ENCODE measurements at places on chromosomes 3 and 15.

DNA sequence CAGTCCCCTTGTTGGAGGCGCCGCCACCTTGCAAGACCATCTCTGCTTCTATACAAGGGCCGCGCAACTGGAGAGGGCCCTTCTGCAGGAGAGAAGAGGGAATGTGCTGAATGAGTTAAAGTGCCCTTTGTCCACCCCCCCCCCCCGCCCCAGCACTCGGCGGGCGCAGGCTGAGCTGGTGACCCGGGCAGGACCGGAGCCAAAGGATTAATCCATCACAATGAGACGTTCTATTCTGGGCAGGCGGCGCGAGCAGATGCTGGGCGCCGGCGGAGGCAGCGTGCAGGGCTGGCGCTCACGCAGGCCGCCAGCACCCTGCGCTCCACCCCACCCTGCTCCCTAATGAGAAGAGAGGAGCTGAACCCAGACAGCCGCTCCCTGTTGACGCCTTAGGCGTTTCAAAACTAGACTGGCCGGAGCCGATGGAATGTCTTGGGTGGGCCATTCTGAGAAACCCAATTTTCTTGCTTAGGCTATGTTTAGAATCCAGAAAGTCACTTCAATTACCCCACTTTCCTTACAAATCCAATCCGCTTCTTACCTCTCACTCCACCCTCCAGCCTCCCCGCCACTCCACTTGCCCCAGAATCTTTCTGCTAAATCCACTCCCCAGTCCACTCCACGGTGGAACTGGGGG is 32.9 kb downstream of the GJD2 start:
- peak; percentile 89 for DNase-seq

- DNase-seq = peak; percentile 75
Observed at GRCh38 chr15:47887241-47887800, 170.0 kb downstream of the SEMA6D start.

- DNase-seq = no peak
Observed at GRCh38 chr15:58352026-58352929, 79.5 kb upstream of the LIPC start.

DNA sequence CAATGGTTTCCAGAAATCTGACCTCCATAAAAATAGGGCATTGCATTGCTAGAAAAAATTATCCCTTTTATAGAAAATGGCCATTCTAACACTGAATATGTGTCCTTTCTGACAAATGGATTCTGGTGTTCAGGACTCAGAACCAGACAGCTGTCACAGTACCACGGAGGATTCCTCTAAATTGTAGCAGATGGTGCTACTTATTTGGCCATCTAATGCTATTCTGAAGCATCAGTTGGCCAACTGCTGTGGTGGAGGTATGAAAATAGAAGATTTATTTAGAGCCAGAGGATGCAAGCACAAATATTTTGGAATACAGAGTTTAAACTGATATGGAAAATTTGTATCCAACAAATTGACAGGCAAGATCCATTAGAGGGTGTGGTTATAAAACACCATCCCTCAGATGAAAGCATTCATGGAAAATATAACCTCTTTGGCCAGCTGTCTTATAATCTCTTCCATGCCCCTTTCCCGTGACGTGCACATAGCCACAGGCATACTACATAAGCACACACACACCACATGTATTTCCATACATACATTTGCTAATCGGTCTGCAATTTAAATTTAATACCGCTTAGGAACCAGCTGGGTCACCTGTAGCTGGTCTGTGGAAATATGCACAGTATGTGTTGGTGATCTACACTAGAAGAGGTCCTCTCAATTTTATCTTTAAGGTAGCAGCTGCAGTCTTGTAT is 302.7 kb upstream of the KCNMB2 start:
- peak; percentile 95 for DNase-seq

- DNase-seq = no peak
Observed at GRCh38 chr15:83016906-83017305, 5.5 kb upstream of the C15orf40 start.

DNA sequence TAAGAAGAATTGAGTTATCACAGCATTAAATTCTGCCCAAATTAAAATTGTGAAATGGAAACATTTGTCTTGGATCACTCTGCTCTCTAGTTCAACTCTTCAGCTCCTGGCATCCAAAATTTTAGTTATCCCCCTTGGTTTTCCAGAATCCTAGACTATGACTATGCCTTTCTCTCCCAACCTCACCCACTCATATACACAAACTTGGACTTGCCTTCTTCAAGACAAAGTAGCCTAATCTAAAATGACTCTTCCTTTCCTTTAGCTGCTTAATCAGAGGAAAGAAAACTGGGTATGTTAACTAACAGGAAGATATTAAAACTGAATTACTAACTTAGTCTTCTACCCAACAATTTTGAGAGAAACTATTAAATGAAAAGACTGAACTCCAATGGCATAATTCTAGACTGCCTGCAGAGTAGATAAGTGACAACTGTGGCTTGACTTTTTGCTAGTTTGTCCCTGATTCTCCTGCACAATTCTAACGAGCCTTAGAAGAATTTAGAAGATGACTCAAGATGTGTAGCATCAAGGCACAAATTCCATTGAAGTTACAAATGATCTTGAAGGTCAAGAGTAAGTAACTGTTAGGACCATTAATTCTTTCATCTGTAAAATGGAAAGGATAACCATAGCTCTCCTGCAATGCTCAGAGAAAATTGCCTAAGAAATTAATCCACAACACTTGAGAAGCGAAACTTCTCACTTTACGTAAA is 5.2 kb upstream of the GOLIM4 start:
- DNase-seq = no peak

DNA sequence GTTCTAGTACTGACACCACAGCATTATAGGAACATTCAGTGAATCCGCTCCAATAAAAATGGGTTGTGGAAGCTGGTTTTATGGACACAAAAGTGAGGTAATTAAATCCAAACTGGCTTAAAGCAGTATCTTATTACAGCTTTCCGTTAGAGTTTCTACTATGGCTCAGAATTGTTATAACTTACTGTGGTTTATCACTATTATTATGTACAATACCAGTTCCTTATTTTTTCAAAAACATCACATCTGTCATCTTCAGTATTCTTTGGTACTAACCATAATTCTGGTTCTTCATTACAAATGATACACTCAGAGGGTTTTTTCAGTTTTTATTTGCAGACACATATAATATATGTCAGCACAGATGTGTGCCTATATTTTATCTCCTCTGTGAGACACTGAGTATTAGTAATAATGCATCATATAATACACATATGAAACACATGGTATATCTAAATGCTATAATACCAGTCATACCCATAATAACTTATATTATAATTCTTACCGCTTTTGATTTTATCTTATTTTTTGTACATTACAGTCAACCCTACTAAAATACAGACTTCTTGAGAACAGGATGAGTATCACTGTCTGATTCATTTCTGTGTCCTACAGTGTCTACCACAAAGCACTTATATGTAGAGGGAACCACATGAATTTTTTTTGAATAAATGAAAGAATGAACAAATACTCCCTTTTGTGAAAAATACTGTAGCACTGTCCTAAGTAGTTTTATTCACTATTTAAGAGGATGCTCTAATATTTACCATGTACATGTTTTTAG is 39.0 kb downstream of the CMSS1 start:
- DNase-seq = no peak

- peak; percentile 17 for DNase-seq
Observed at GRCh38 chr3:106349191-106349881, 480.5 kb upstream of the CBLB start.

GRCh38 chr3:177673112-177673914 is 476.0 kb upstream of the TBL1XR1 start:
- DNase-seq = no peak

- DNase-seq = peak; percentile 3
Observed at GRCh38 chr3:29065211-29065785, 215.6 kb upstream of the RBMS3 start.

GRCh38 chr15:58726867-58727266 is 22.6 kb downstream of the ADAM10 start:
- no peak for DNase-seq

DNA sequence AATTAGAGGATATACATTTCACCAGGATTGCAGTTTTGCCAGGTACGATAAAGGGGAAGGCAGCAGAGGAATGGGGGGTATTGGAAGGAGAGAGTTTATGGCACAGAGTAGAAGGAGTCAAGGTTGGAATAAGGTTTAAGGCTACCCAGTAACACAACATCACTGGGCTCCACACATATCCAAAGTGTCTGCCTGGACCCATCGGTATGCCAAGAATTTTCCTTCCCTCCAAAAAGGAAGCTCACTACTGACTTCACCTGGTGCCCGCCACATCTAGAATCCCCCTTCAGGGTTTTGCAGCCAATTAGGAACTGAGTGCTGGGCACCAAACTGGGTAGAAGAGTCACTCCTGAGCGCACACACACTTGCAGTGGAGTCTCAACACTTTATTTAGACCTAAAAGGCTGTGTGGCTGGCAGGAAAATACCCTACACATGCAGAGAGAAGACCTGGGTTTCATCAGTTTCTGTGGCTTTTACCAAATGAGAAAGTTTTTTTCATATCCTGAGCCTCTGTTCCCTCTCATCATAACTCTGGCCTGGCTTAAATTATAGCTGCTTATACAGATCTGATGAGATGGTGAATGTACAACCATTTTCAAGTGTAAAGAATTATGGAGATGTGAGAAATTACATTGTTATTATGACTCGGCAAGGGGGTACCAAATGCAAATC is 190.8 kb upstream of the LPP start:
- DNase-seq = no peak

GRCh38 chr3:10993729-10994065 is 1.1 kb downstream of the SLC6A1 start:
- DNase-seq = no peak

DNA sequence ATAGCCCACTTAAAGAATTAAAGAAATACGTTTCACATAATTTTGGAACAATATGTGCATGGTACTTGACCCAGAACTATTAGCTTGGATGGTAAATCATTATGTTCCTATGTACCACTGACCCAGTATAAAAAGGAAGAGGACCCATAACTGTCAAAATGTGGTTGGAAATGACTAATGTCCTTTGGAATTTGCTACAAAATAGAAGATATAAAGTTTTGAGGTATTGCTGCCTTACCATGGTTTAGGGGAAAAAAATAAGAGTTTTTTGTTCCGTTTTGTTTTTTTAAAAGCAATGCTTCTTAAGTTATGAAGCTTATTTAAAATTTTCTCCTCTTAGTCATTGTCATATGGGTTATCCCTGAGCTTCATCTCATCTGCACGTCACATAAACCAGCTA is 15.8 kb upstream of the TFDP2 start:
- DNase-seq = no peak

- DNase-seq = no peak
Observed at GRCh38 chr3:185330644-185331043, 32.3 kb upstream of the MAP3K13 start.

- DNase-seq = no peak
Observed at GRCh38 chr3:161793194-161793930, 296.8 kb downstream of the OTOL1 start.

- DNase-seq = no peak
Observed at GRCh38 chr3:84755860-84756259, 202.9 kb upstream of the CADM2 start.

Data from cerebellar cortex (tissue), 1 donor.